ENCODE measurements at places on chromosomes 2 and 18. TPM values are rescaled to one million over a fixed set of nuclear protein-coding genes. Genes with fewer than 3 reads are reported as not detected.
A peak's percentile ranks its signal among the peaks of the same experiment; 100 is the strongest.

- H3K4me1 ChIP-seq, result peaks cover 68% of the 10 kb centered on the region
- peak overlapping the region; percentile 94 for H3K27ac ChIP-seq
- H3K4me3 ChIP-seq, result no peak overlapping the region
- H3K36me3 ChIP-seq, result no peaks in the 10 kb centered on the region
- no peaks in the 10 kb centered on the region for H3K27me3 ChIP-seq
- DNase-seq, result peak; percentile 53
These were observed 92.0 kb upstream of the MSH2 start for GRCh38 chr2:47310801-47311560.

- no peak overlapping the region for H3K4me3 ChIP-seq
- no peaks in the 10 kb centered on the region for H3K27me3 ChIP-seq
These were observed 45.1 kb upstream of the SLC14A1 start for GRCh38 chr18:45678850-45679249.

DNA sequence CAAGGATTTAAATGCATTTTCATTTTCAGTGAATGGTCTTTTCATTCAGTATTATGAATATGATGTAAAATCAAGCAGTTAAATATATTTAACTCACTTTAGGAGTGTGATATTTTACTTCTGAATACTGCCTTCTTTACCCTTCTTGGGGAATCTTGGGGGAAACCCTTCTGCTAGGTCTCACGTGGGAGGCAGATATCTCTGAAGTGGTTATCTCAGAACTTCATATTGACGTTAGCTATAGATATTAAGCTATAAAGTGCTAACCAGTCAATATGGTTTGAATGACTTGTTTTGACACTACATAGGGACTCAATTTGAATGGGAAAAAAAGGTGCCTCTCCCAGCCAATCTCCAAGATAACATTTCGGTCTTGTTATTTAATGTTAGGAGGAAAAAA lies 9.8 kb downstream of the REL start:
- H3K27ac ChIP-seq, result no peak overlapping the region
- no peak overlapping the region for H3K4me3 ChIP-seq
- DNase-seq, result no peak
- H3K4me1 ChIP-seq, result peaks cover 34% of the 10 kb centered on the region

Gene CHAC2
- polyA plus RNA-seq, result not detected

DNA sequence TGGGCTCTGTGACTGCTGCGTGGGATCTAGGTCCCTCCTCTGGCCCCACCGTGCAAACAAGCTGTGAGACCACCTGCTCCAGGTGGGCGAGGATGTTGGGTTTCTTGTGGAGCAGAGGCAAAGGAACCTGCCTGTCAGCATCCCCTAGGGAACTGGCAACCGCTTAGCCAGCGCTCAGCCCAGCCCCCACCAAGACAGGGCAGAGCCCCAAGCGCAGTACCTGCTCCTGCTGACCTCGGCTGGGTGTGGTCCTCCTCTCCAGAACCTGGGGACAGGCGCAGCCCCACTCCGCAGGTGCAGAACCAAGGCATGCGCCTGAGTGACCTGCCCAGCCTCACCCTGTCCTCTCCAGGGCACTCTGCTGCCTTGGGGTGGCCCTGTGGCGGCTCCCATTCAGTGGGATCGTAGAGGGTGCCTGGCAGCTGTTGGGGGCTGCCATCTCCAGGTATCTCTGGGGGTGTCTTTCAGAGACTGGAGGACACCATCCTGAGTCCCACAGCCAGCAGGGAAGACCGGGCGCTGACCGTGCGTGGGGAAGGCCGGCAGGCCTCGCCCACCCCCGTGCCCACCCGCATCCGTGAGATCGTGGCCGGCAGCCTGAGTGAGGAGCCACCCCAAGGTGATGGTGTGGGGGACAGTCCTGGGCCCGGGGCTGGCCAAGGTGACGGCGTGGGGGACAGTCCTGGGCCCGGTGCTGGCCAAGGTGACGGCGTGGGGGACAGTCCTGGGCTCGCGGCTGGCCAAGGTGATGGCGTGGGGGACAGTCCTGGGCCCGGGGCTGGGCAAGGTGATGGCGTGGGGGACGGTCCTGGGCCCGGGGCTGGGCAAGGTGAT lies 12.3 kb downstream of the CROCC2 start:
- H3K4me3 ChIP-seq, result no peak overlapping the region
- H3K4me1 ChIP-seq, result no peaks in the 10 kb centered on the region
- DNase-seq, result no peak
- H3K27me3 ChIP-seq, result no peaks in the 10 kb centered on the region

Gene MAB21L4
- polyA plus RNA-seq, result not detected

Gene B3GNT7
- not detected for polyA plus RNA-seq

Measured in CD14-positive monocyte (primary cell).